8988T (cell line): ENCODE measurements at places on chromosomes 16 and 17.

GRCh38 chr17:6530324-6530920 lies 25.9 kb downstream of the PITPNM3 start:
- DNase-seq, result no peak

- DNase-seq, result no peak
These were observed 937.7 kb downstream of the CDH11 start for GRCh38 chr16:64184156-64184555.

GRCh38 chr17:27647765-27648164 lies 16.8 kb downstream of the LGALS9 start:
- DNase-seq, result no peak

DNA sequence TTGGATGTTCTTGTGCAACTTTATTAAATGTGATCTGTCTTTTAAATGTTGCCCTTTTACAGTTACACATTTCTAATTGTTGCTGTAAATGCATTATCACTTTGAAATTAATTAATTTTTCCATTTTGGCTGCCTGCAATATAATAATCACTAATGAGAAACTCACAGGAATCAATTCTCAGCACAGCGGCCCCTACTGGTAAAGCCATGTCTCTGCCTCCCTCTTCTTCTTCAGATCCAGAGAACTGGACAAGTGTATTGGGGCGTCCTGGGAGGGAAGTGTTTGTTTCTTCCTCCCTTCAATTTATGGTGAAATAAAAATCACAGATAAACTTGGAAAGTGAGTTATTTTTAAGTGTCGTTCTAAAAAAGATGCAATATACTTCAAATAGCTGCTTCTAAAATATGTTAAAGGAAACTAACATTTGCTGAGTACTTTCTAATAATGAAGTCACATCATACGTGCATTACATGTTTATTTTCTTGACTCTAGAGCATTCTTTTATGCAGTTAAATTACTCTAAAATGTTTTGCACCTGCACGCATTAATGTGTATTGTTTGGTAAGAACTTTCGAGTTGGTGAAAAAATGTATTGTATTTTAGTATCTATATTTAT lies 338.0 kb downstream of the WWOX start:
- peak; percentile 37 for DNase-seq

DNA sequence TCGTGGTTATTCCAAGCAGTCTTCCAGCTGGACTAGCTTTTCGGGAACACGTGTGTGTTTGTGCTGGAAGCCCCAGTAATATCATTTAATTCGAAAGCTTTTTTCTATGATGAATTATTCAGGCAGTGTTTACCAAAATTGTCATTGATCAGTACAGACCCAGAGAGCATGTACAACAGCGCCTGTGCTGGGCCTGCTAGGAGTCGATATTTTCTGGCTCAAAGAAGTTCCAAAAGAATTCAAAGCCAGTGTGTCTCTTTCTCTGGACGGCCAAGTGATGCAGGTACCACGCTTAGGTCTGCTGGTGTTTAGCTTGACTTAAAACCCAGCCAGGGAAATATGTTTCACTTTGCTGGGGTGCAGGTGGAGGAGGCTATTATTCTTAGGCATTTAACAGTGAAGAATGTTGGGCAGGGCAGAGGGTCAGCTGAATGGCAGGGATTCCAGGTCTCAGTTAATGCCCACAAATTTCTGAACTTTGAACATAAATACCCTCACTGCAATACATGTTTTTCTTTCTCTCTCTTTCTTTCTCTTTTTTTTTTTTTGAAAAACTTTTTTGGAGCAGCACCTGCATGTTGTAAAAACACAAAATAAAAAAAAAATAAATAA lies 401.3 kb downstream of the WWOX start:
- no peak for DNase-seq

DNA sequence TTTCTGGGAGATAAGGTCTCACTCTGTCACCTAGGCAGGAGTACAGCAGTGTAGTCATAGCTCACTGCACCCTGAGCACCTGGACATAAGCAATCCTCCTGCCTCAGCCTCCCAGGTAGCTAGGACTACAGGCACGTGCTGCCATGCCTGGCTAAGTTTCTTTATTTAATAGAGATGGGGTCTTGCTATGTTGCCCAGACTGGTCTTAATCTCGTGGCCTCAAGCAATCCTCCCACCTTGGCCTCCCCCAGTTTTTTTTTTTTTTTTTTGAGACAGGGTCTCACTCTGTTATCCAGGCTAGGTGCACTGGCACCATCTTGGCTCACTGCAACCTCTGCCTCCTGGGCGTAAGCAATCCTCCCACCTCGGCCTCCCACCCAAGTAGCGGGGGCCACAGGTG lies 21.1 kb downstream of the DDX19B start:
- no peak for DNase-seq

GRCh38 chr17:79750650-79751545 lies 20.2 kb downstream of the ENPP7 start:
- no peak for DNase-seq

DNA sequence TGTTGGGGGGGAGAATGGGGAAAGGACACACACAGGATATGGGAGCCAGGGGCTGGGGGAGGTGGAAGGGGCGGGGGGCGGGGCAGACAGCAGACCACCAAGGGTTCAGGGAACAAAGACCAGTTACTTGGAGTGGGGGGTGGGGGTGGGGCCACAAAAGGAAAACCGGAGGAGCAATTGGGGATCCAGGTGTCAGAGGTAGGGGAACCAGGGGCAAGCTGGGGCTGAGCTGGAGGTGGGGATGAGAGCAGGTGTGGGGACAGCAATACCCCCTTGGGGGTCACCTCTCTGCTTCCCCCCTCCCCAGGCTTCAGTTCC lies 1.4 kb upstream of the ORAI3 start:
- no peak for DNase-seq

DNA sequence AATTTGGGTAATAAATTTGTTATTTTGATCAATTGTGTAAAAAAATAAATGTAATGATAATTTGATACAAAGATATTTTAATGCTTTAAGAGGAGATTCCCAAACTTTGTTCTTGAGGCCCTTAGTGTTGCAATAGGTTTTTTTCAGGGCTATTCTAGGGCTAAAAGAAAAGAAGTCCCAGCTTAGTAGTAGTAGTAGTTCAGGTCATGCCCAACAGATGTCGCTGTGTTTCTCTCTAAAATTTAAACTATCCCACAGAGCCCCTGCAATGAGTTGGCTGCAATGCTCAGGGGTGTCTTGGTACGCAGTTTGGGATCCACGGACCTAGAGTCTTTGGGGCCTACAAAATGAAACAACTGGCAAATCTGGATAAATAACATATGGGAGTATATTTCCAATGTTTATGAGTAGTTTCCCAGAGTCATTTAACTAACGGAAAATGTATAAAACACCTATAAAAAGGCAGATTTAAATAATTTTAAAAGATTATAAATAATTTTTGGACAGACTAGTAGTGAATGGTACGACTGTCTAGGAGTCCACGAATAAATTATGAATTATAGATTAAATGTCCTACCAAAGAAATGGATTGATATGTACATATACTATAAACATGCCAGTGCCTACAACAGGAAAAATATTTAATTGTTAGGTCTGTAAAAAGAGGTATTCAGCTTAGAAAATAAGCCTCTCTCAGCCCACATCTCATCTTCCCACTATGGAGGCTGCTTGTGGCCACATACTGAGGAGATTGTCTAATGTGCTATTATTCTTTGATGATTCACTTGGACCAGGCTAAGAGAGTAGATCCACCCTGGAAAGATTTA lies 228.5 kb upstream of the PMFBP1 start:
- peak; percentile 21 for DNase-seq

- no peak for DNase-seq
These were observed 83.9 kb upstream of the CIBAR2 start for GRCh38 chr16:85195900-85196772.

GRCh38 chr16:57166451-57166850 lies 19.4 kb downstream of the PSME3IP1 start:
- no peak for DNase-seq

DNA sequence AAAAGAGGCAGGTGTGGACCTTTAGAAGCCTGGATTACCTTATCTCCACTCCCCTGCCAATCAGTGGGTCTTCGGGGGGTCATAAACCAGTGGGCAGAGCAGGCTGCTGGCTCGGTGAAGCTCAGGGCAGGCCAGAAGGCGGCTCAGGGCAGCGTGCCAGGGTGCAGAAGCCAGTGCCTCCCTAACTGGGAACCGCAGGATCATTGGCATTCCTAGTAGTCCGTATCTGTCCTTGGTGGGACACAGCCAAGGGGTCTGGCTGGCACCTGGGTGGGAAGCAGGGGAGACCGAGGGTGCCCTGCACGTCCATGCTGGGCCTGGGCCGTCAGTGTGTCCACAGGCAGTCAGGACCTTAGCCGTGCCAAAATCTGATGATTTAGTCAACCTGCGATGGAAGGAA lies 76.8 kb downstream of the SEC14L1 start:
- DNase-seq, result no peak

GRCh38 chr16:17379121-17379571 lies 91.6 kb downstream of the XYLT1 start:
- no peak for DNase-seq

DNA sequence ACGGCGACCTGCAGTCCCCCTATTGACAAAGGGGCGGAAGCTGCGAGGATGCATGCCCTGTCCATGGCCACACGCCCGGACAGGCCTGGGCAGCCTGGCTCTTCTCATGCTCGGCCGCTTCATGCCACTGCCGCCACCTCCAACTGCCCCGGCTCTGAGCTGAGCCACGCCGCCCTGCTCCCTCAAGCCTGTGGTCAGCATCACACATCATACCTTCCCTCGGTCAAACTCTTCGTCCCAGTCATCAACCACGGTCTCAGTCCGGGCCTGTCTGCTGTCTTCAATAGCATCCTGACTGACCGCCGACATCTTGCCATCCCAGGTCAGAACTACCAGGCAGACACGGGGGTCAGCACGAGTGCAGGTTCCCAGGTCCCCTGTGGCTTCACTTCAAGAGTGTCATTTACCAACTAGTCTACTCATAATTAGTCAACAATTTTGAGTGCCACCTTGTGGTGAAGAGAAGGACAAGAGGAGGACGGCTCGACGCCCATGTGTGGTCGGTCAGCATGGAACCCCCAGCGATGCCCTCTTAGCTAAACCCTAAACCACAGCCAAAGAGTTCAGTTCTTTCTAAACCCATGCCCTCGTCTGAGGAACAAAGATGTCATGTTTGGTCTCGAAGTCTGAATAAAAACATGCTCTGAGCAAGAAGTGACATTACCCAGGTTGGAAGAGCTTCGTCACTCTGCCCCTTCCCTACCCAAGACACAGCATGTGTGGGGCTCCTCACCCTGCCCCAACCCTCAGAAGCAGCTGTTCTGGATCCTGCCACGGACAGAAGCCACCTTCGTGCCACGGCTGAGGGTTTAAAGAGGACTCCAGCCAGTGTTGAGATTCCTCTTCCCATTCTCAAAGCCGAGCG lies 16.9 kb upstream of the CYTH1 start:
- no peak for DNase-seq

- DNase-seq, result no peak
These were observed 6.9 kb downstream of the KARS1 start for GRCh38 chr16:75640598-75640997.

- DNase-seq, result no peak
These were observed 17.2 kb downstream of the SLC26A11 start for GRCh38 chr17:80237386-80237785.

GRCh38 chr17:31746884-31747495 lies 112.1 kb downstream of the COPRS start:
- DNase-seq, result no peak

GRCh38 chr17:73722165-73722564 lies 77.9 kb upstream of the SDK2 start:
- no peak for DNase-seq

GRCh38 chr17:42120770-42121769 lies at the start of gene KAT2A:
KAT2A (minus strand) TSS chr17:42121367; CDS start chr17:42121304, 63 bp downstream.
- peak; percentile 95 for DNase-seq

DNA sequence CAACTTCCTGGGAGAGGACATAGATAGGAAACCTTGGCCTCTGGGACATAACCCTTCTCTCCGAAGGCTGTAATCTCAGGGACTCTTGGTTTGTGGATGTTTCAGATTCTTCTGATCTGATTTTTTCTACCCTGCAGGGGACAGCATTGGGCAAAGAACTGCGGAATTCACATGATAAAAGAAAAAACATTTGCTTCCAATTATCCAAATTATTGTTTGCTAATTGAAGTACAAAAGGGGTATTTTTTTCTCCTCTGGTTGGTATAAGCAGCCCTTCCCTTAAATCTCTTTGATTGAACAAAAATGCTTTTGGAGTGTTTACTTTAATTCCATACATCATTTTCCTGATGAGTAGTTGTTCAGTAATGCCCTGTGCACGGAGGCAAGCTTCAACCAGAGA lies 251.7 kb upstream of the IRX3 start:
- no peak for DNase-seq

DNA sequence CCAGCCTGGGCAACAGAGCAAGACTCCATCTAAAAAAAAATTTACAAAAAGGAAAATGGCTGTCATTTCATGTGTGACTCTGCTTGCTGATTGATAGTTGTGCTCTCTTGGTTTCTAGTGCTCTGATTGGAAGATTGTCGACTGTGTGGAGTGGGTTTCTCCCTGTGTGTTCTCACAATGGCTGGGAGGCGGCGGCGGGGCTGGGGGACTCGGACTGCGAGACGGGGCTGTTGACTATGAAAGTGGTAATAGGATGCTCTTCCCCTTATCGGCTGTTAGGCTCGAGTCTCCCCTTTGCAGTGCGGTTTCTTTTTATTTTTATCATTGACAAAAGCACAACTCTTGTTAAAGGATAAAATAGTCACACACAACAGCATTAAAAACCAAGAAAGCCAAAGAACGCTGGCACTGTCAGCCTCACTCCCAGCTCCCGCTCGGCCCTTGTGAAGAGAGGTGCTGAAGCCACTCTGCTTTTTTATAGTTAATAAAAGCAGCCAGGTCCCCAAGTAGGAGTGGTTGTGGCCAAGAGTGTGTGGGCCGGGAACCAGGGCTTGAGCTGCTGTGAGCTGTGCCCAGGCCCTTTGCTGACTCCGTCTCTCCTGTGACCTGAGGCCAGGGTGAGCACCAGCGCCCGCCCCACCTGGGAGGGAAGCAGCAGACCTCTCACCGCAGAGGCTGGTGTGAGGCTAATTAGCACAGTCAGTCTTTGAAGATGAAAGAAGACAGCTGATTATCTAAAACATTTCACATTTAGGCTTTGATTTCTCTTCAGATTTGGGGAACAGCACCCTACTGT lies 36.5 kb downstream of the TBCD start:
- DNase-seq, result no peak

DNA sequence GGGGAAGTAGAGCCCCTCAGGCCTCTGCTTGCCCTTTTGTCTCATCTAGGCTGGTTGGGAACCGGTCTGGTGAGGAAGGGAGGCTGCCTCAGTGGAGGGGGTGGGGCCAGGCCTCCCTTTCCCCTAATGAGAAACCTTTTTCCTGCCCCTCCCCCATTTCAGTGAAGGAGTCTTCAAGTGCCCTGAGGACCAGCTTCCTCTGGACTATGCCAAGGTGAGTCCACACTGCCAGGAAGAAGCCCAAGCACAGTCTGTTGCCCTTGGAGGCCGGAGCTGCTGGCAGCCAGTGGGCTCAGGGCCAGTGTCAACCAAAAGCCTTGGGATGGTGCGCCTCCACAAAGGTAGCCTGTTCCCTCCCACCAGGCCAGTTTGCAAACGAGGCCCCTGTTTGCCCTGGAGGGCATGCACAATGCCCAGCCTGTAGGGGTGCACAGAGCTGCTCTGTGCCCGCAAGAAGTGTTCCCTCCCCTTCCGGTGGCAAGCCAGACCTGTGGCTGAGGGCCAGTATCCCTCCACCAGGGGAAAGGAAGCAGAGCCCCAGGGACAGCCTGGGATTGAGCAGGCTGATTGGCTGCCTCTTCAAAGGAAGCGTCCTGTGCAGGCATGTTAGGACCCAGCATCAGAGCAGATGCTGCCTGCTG lies 3.4 kb downstream of the TRAF4 start:
- no peak for DNase-seq

- peak; percentile 28 for DNase-seq
These were observed 95.9 kb downstream of the ABCC1 start for GRCh38 chr16:16045296-16045695.
